Motor neuron (in vitro differentiated cells): ENCODE measurements at places on chromosomes 1 and 21. TPM values are rescaled to one million over a fixed set of nuclear protein-coding genes. Genes with fewer than 3 reads are reported as not detected.

The PTGFR gene
- total RNA-seq = 0.92 and 1.2 TPM in 2 replicates

The NIPAL3 gene
- total RNA-seq = 23.0 and 30.3 TPM in 2 replicates

The GBP6 gene
- total RNA-seq = 0.09 TPM in 1 of 2 replicates, not detected in the other

The PPT1 gene
- 51.9 and 62.3 TPM in 2 replicates for total RNA-seq

The SPAG17 gene
- 4.3 and 4.8 TPM in 2 replicates for total RNA-seq

The KCNN3 gene
- total RNA-seq = 0.50 and 0.52 TPM in 2 replicates

The OR2T11 gene
- 0.05 and 0.21 TPM in 2 replicates for total RNA-seq

The DYRK3 gene
- 24.0 and 27.4 TPM in 2 replicates for total RNA-seq
